ENCODE measurements at places on chromosomes 6 and 20.

GRCh38 chr6:113642714-113643406, 214.3 kb upstream of the MARCKS start:
- DNase-seq = no peak

- no peak for DNase-seq
These were observed 259.4 kb upstream of the POU3F2 start for GRCh38 chr6:98574984-98575383.

DNA sequence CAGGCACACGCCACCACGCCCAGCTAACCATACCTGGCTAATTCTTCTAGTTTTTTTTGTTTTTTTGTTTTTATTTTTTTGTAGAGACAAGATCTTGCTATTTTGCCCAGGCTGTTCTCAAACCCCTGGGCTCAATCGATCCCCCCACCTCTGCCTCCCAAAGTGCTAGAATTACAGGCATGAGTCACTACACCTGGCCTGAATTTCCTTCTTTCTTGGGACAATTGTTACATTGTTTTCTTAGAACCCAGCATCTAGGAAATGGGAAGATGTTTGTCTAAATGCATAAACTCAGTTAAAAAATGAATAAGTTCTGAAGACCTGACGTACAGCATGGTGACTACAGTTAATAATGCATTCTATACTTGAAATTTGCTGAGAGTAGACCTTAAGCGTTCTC, 10.8 kb upstream of the AGPAT4 start:
- DNase-seq = no peak

DNA sequence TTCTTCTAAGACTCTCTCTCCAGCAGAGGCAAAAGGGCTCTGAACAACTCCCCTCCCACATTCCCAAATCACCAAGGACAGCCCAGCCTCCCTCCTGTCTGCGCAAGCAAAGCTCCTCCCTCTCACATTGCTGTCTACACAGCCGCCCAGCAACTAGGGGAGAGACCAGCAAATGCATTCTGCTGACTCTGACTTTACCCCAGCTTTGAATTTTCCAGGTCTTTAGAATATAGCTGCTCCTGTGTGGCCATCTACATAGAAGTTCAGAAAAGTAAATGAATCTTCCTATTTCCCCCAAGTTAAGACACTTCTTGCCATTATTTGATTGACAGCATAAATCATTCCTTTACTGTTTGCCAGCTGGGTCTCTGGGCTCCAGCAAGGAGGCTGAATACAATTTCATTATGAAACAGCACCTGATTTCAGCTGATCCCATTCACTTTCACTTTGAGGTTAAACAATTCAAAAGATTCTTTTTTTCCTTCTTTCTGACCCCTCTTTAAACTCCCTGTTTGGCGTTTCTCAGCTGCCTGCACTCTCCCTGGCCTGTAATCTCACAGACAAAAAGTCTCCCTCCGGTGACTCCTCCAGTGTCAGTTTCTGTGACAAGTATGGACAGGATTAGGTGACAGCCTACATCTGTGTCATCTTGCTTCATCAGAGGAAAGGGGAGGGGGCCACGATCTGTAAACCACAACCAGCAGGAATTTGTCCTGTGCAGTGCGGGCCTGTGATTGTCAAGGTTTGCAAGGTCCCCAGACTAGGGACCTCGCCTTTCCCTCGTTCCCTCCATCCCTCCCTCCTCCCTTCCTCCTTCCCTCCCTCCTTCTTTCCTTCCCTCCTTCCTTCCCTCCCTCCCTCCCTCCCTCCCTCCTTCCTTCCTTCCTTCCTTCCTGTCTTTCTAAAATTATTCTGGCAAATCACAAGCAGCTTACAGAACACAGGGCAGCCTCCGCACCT, 205.6 kb upstream of the RIN2 start:
- no peak for DNase-seq

GRCh38 chr20:1686151-1686748, 28.7 kb upstream of the SIRPG start:
- no peak for DNase-seq

GRCh38 chr6:14857501-14857900, 388.4 kb upstream of the JARID2 start:
- DNase-seq = no peak

GRCh38 chr6:52420668-52421358, 671 bp downstream of the EFHC1 start:
- DNase-seq = no peak
